ENCODE measurements at places on chromosomes 4 and X. TPM values are rescaled to one million over a fixed set of nuclear protein-coding genes. Genes with fewer than 3 reads are reported as not detected.

DNA sequence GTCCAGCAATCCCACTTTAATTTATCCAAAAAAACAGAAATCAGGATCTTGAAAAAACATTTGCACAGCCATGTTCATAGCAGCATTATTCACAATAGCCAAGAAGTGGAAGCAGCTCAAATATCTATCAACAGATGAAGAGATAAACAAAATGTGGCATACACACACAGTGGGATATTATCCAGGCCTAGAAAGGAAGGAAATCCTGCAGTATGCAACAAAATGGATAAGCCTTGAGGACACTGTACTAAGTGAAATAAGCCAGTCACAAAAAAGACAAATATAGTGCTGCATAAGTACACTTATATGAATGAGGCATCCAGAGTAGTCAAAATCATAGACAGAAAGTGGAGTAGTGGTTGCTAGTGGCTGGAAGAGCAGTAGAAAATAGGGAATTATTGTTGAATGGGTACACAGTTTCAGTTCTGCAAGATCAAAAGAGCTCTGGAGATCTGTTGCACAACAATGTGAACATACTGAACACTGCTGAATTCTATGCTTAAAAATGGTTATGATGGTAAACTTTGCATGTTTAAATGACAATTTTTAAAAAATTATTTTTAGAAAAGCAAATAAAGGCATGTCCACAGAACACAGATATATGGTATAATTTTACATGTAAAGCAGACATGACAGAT lies 25.6 kb downstream of the CHM start:
- DNase-seq, result no peak

RRH gene
- 0.25 TPM for total RNA-seq

DNA sequence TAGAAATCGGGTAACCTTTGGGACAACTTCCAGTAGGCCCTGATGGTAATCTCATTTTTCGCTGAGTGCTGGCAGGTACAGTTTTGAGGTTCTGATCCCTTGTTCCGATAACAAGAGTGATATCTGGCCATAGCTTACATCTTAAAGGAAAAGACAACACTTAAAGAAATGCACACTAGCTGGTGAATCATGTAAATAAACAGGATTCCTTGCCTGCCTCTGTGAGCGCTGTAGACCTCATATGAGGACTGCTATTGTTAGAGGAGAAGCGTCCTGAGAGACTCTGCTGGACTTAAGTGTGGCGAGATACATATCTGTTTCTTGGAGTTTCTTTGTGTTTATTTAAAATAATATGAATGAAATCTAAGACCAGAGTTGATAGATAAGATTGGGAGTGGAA lies 149.3 kb upstream of the SLC4A4 start:
- DNase-seq, result peak; percentile 69

- no peak for DNase-seq
Measured at GRCh38 chrX:46841346-46841745, 4.5 kb downstream of the RP2 start.

- DNase-seq, result no peak
Measured at GRCh38 chrX:63282077-63282476, 69.1 kb downstream of the SPIN4 start.

GRCh38 chrX:69948276-69948797 lies 101.4 kb downstream of the AWAT2 start:
- DNase-seq, result no peak

GRCh38 chrX:2320580-2321327 lies 180.0 kb downstream of the DHRSX start:
- DNase-seq, result no peak

DNA sequence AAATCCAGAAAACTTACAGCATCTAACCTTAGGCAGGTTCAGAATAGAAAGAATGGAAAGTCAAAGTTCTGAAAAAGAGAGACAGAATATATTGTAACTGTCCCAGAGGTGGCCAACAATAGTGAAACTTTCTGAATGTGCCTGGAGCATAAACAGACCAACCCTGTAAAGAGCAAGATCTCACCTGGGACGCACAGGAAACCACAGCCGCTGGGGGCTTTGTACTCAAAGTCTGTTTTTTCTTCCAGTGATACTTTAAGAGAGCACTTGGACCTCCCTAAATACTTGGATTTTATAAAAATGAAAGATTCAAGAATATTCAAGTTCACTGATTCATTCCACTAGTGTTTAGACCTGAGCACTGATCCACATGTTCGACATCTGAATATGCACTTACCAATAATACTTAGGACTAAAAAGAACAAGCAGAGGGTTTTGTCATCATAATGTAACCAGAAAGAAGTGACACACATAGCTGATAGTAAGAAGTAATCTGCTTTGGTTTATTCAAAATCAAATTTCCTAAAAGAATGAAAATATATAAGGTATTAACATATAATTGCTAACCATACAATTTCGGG lies 35.3 kb downstream of the ARAP2 start:
- no peak for DNase-seq
